Smooth muscle cell of the umbilical artery (primary cell): ENCODE measurements at places on chromosomes 7 and 10. TPM values are rescaled to one million over a fixed set of nuclear protein-coding genes. Genes with fewer than 3 reads are reported as not detected.

Gene PCGF5
- 17.5 and 20.4 TPM in 2 replicates for total RNA-seq

Gene COL28A1
- 0.32 TPM in 1 of 2 replicates, not detected in the other for total RNA-seq

Gene ATP5MK
- total RNA-seq: 115 and 210 TPM in 2 replicates

Gene EBF3
- total RNA-seq: not detected in 2 replicates

Gene SLC26A5
- total RNA-seq: not detected in 2 replicates

Gene GPR37
- 0.23 and 0.30 TPM in 2 replicates for total RNA-seq

Gene ITIH5
- total RNA-seq: 0.05 and 0.30 TPM in 2 replicates

Gene SUN3
- total RNA-seq: not detected in 2 replicates

Gene RAPGEF5
- total RNA-seq: 1.5 and 1.6 TPM in 2 replicates

Gene VPS37D
- 3.0 and 5.9 TPM in 2 replicates for total RNA-seq

Gene PLAC9
- total RNA-seq: 2.6 and 2.7 TPM in 2 replicates

Gene BUD31
- 76.3 and 77.2 TPM in 2 replicates for total RNA-seq

Gene SPDYE2B
- not detected in 2 replicates for total RNA-seq

Gene TMEM130
- 0.30 and 0.88 TPM in 2 replicates for total RNA-seq

Gene KNDC1
- 2.0 and 3.0 TPM in 2 replicates for total RNA-seq

Gene DGKI
- 15.5 and 18.7 TPM in 2 replicates for total RNA-seq

Gene FMC1
- 3.8 and 6.5 TPM in 2 replicates for total RNA-seq

Gene RP9
- 6.5 and 7.7 TPM in 2 replicates for total RNA-seq

Gene ADRB1
- not detected in 2 replicates for total RNA-seq

Gene HOXA6
- total RNA-seq: 3.6 and 5.8 TPM in 2 replicates

Gene MUC12
- total RNA-seq: 0.60 and 1.2 TPM in 2 replicates

Gene GPR85
- total RNA-seq: 2.6 and 4.8 TPM in 2 replicates

Gene HYAL4
- not detected in 2 replicates for total RNA-seq

Gene MACC1
- under 0.01 and 0.05 TPM in 2 replicates for total RNA-seq

Gene TMEM229A
- total RNA-seq: not detected in 2 replicates

Gene KLHDC10
- total RNA-seq: 37.1 and 39.5 TPM in 2 replicates

Gene TMEM236
- total RNA-seq: under 0.01 and 0.23 TPM in 2 replicates

Gene ALOX5
- total RNA-seq: not detected in 2 replicates

Gene H2BK1
- total RNA-seq: not detected in 2 replicates

Gene VSTM4
- 1.2 and 1.6 TPM in 2 replicates for total RNA-seq

Gene TRPV5
- not detected in 2 replicates for total RNA-seq

Gene SOSTDC1
- total RNA-seq: under 0.01 and 0.05 TPM in 2 replicates

Gene ADCY1
- total RNA-seq: 0.23 and 0.30 TPM in 2 replicates

Gene FAM171A1
- total RNA-seq: 11.3 and 27.5 TPM in 2 replicates

Gene FAM25G
- not detected in 2 replicates for total RNA-seq

Gene C10orf53
- total RNA-seq: not detected in 2 replicates

Gene LIPM
- total RNA-seq: not detected in 2 replicates

Gene IL6
- 23.2 and 56.5 TPM in 2 replicates for total RNA-seq

Gene MCM10
- 0.89 and 7.2 TPM in 2 replicates for total RNA-seq

Gene OR2A12
- total RNA-seq: not detected in 2 replicates

Gene PDK4
- total RNA-seq: under 0.01 TPM in 1 of 2 replicates, not detected in the other

Gene NACAD
- 1.2 and 7.4 TPM in 2 replicates for total RNA-seq

Gene METTL27
- 5.0 and 9.6 TPM in 2 replicates for total RNA-seq

Gene GIMAP1
- total RNA-seq: under 0.01 TPM in 1 of 2 replicates, not detected in the other

Gene ZNF239
- total RNA-seq: 7.1 and 10.2 TPM in 2 replicates

Gene AMPH
- 1.4 and 2.4 TPM in 2 replicates for total RNA-seq

Gene TEX47
- total RNA-seq: not detected in 2 replicates

Gene FAM24B
- 2.1 and 4.6 TPM in 2 replicates for total RNA-seq

Gene AFAP1L2
- 0.05 and 0.30 TPM in 2 replicates for total RNA-seq
